Panc1 (cell line): ENCODE measurements at places on chromosomes 1 and 21. TPM values are rescaled to one million over a fixed set of nuclear protein-coding genes. Genes with fewer than 3 reads are reported as not detected.

The CD53 gene
- total RNA-seq, result 0.49 TPM

The SMPDL3B gene
- total RNA-seq, result 1.5 TPM

The PTTG1IP gene
- 226 TPM for total RNA-seq

The PPT1 gene
- 158 TPM for total RNA-seq

The TNFSF18 gene
- not detected for total RNA-seq

The NCMAP gene
- 0.33 TPM for total RNA-seq

The HPDL gene
- 1.9 TPM for total RNA-seq

The PADI3 gene
- total RNA-seq, result 3.4 TPM

The AK5 gene
- 3.0 TPM for total RNA-seq

The RGS8 gene
- total RNA-seq, result not detected

The SCNM1 gene
- 36.5 TPM for total RNA-seq

The MTMR11 gene
- 12.0 TPM for total RNA-seq

The SLAMF1 gene
- total RNA-seq, result not detected

The MCOLN3 gene
- 14.2 TPM for total RNA-seq

The MTARC2 gene
- total RNA-seq, result 10.1 TPM

The ASTN1 gene
- total RNA-seq, result 0.05 TPM

The FAM167B gene
- total RNA-seq, result 1.9 TPM

The SLC9C2 gene
- not detected for total RNA-seq

The COG2 gene
- total RNA-seq, result 20.5 TPM

The EXTL2 gene
- 9.8 TPM for total RNA-seq

The AADACL4 gene
- not detected for total RNA-seq

The PRRX1 gene
- 0.69 TPM for total RNA-seq

The TCP10L gene
- 0.57 TPM for total RNA-seq

The MYBPHL gene
- total RNA-seq, result not detected

The PEAR1 gene
- total RNA-seq, result 16.1 TPM

The LAMB3 gene
- total RNA-seq, result 0.85 TPM

The PTBP2 gene
- total RNA-seq, result 12.9 TPM

The UTS2 gene
- not detected for total RNA-seq

The PRAMEF12 gene
- total RNA-seq, result not detected

The C1orf87 gene
- not detected for total RNA-seq

The MYOG gene
- total RNA-seq, result not detected
